Stimulated activated CD4-positive, alpha-beta T cell treated with anti-CD3 and anti-CD28 coated beads, TNF-alpha, amount 100 ng/mL, for 4 hours (primary cell): ENCODE measurements at places on chromosomes 5 and 9.

DNA sequence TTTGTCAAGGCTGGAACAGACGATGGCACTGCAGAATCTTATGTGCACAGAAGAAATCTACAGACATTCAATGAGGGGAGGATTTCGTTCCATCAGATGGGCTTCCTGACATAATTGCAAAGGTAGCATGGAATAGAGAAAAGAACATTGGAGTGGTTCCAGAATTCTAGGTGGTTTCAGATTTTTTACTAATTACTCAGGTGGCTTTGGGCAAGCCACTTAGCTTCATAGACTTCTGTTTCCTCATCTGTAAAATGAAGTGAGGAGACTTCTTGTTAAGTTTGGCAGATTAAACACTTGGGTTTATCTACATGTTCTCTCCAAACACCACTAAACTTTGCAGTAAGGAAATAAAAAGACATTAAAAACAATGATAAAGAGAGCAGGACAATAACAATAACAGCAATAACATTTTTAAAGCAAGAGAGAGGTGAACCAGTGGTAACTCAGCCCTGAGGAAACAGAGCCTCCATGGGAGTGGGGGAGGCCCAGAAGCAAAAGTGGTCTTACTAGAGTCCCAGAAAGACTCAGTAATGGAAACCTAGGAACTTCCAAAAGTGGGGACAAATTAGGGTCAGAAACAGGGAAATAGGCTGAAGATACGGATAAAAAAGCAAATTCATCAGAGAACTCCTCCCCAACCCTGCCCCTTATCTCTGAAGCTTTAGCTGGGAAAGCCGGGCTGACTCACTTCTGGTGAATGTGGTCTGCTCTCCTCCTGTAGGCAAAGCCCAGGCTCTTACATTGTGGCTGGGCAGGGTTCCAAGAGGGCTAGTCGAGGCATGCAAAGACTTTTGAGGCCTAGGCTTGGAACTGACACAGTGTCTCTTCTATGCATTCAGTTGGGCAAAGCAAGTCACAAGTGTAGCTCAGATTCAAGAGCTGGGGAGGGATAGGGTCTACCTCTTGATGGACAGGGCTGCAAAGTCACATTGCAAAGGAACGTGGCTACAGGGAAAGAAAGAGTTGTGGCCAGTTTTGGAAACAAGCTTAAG is 11.8 kb upstream of the ACTBL2 start:
- DNase-seq, result peak; percentile 9

GRCh38 chr5:87004101-87004500 is 263.6 kb upstream of the RASA1 start:
- DNase-seq, result no peak

DNA sequence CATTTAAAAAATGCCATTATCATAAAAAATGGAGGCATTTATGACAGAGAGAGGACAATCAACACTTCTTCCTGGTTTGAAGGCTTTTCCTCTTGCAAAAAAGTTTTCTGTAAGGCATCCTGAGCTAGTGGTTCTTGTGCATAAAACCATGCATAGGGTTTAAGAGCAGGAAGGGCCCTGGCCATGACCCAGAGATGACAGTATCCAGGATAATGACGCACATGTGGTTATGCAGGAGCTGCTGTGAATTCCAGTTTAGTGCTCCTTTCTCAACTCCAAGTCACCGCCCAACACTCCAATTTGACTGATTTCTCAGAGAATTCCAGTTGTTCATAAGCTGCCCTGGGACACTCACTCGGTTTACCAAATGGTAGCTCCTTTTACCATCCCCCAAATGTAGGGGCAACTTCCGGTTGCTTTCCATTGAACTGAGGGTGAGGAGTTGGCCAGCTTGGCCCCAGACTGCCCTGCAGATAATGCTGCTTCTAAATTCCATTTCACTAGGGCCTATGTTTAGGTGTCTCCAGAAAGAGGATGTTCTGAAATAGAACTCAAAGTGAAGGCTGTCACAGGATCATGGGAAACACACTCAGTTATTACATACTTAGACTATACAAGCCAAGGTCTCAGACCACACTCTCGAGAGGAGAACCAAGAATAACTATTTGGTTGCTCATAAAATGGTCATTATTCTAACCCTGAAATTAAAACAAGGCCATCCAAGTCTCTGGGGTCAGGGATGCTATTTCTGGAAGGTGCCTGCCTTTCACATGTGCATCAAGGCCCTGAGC is 179.1 kb downstream of the SLIT3 start:
- no peak for DNase-seq

GRCh38 chr5:74124826-74125225 is 498.8 kb downstream of the ARHGEF28 start:
- DNase-seq, result no peak

DNA sequence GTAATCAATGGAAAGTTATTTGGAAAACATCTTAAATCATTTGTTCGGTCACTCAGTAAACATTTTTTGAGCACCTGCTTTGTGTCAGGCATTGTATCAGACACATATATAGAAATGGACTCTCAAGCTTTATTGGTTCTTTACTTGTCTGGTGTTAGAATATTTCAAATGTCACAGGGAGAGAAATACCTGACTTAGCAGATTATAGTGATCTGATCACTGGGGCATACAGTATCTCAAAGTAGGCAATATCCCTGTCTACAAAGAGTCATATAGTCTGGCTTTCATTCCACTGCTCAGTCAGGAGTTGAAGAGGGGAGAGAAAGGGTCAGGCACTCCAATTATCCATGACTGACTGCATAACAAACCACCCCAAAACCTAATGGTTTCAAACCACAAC is 30.2 kb downstream of the ENTREP1 start:
- no peak for DNase-seq

DNA sequence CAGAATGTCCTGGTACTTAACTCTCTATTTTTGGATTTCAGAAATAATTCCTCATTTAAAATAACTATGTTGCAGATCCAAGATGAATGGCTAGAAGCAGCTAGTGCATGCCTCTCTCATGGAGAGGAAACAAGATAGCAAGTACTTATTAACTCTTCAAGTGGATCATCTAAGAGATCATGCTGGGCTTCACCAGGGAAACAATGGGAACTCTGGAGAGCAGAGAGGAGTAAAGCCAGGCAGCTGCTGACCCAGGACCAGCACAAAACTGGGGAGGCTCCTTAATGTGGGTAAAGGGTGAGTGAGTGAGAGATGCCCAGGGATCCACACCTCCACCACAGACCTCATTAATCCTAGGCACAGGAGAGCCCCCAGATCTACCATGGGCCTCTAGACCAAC is 897.8 kb upstream of the ACO1 start:
- no peak for DNase-seq

- no peak for DNase-seq
Measured at GRCh38 chr5:173808079-173808808, 79.9 kb upstream of the CPEB4 start.

DNA sequence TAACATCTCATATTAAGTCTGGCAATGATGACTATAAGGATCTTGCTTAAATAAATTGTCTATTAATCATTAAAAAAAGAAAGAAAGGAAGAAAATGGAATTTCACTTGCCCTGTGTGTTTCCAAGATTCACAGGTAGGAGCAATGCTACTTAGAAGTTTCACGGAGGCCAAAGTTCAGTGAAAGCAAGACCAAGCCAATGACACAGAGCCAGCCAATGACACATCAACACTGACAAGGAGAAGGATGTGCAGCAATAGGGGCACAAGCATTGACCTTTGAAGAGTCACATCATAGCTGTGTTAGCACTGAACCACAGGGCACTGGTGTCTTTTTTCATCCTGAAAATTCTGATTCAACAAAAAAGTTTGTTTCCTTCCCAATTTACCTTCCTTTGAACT is 364.3 kb downstream of the PDE4D start:
- DNase-seq, result no peak

GRCh38 chr5:180645274-180646204 is 3.9 kb downstream of the FLT4 start:
- DNase-seq, result no peak

DNA sequence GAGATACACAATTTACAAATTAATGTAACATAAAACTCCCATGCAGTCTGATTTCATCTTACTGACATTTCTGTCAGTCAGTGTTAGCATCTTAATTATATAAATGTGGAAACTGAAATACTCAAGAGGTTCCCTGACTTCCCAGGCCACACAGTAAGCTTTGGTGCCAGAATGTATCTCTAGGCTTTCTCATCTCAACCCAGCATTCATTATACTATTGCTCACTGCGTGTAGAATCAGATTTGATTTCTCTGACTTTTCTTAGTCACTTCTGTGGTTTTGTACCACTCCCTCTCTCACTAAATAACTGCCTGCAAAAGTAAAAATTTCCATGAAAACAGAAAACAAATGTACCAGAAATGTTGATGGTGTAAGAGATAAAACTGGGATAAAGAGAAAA is 31.7 kb upstream of the CDKN2B start:
- DNase-seq, result no peak

DNA sequence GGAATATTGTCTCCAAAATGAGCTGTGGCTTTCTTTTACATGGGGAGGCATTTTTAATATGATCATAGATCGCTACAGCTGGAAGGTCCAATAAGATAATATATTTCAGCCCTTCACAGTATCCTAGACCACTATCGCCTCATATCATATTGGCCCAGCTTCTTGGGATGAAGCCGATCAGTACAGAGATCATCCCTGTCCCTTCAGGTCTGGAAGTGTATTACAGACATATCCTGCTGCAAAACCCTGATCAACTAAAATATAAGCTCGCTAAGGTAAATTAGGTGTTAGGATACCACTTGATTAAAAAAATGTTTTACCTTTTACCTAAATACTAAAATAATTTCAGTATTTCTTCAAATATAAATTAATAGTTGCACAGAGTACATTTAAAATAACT is 41.7 kb downstream of the JAKMIP2 start:
- DNase-seq, result no peak

DNA sequence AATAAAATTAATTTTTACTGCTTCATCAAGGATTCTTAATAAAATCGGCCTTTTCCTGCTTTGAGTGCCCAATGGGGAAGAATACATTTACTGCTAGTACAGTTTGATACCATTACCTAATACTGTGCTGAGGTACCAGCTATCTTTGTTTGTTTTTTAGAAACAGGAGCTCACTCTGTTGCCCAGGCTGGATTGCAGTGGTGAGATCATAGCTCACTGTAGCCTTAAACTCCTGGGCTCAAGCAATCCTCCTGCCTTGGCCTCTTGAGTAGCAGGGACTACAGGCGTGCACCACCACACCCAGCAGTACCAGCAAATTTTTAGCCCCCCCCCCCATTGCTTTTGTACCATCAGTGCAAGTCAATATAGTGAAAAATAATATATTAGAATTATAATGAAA is 13.6 kb upstream of the ANKHD1 start:
- no peak for DNase-seq

DNA sequence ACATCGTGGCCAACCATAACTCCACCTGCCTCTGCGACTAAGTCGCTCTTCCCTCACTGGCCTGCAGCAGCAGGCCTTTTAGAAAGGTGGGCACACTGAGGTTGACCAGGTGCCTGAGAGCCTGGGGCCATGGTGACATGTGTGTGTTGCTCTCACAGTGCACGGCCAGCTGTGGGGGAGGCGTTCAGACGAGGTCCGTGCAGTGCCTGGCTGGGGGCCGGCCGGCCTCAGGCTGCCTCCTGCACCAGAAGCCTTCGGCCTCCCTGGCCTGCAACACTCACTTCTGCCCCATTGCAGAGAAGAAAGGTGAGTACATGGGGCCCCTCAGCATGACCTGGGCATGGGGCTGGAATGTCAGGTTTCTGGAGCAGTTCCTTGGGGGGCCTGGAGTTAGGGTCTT is 104.5 kb upstream of the ICE1 start:
- no peak for DNase-seq

DNA sequence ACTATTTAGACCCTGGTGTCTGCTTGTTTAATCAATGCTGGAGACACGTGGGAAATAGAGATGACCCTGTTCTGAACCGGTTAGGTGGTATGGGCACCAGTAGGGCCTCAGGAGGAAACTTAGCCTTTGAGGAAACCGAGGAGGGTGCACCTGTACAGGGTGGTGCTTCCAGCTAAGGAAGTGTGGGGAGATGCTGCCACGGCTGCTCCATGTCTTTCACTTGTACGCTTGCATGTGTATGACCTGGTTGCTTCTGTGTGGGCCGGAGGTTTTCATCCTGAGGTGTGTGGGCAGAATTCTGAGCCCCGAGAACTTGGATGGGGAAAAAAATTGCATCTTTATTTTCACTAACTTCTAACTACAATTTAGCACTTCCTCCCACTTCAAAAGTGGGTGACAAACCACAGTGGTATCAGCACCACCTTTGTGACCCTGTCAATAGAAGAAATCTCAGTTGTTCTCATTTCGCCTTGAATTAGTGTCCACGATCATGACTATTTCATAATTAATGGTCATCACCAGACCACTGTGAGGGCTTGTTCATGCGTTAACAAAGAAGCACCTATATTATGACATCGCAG is 99.8 kb upstream of the SPATA31C2 start:
- DNase-seq, result no peak

DNA sequence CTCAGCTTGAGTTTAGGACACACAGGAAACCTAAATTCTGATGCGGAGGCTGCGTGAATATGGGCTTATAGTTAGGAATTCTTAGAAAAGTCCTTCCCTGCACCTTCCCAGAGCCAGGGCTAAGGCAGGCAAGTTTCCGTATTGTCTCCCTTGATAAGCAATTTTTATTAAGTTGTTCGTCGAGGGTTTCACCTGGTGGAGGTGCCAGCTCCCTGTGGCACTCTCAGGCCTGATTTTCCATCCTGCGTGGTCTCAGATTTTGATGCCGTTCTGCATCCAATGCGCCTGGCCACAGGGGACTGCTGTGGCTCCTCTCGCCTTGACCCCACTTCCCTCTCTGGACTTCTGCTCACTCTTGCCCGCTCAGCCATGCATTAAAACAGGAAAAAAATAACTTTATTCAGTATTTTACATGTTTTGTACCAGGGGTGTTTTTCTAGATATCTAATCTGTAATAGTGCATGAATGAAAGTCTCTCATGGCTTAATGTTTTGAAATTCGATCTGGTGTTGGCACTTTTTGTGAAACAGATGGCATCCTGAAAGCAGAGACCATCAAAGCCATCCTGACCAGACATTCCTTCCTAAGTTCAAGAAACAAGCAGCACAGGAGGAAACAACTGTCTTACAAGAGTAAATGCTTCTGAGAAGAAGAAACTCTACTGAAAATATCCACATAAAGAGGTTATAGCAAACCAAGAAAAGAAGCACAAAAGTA is 50.7 kb downstream of the TRIP13 start:
- DNase-seq, result no peak
